ENCODE measurements at places on chromosomes 4 and X.
A peak's percentile ranks its signal among the peaks of the same experiment; 100 is the strongest.

GRCh38 chrX:11537141-11537540, 128.6 kb downstream of the ARHGAP6 start:
- no peak for DNase-seq

- peak; percentile 42 for DNase-seq
These were observed 29.2 kb downstream of the SMIM14 start for GRCh38 chr4:39609454-39609931.

GRCh38 chr4:123380728-123381716, 15.6 kb upstream of the SPRY1 start:
- DNase-seq, result no peak

GRCh38 chr4:83326546-83326945, 8.1 kb downstream of the HPSE start:
- no peak for DNase-seq

GRCh38 chr4:75547647-75548387, 8.0 kb upstream of the ODAPH start:
- DNase-seq, result peak; percentile 54

- DNase-seq, result no peak
These were observed 120.3 kb upstream of the USP9X start for GRCh38 chrX:40964633-40965586.

- DNase-seq, result peak; percentile 30
These were observed 61.6 kb downstream of the MAD2L1 start for GRCh38 chr4:120005076-120005475.

- no peak for DNase-seq
These were observed 30.4 kb downstream of the ARHGEF6 start for GRCh38 chrX:136750364-136750763.

GRCh38 chrX:19097553-19098283, 24.6 kb downstream of the ADGRG2 start:
- no peak for DNase-seq

- peak; percentile 31 for DNase-seq
These were observed 103.4 kb upstream of the PAK3 start for GRCh38 chrX:110992611-110993010.

DNA sequence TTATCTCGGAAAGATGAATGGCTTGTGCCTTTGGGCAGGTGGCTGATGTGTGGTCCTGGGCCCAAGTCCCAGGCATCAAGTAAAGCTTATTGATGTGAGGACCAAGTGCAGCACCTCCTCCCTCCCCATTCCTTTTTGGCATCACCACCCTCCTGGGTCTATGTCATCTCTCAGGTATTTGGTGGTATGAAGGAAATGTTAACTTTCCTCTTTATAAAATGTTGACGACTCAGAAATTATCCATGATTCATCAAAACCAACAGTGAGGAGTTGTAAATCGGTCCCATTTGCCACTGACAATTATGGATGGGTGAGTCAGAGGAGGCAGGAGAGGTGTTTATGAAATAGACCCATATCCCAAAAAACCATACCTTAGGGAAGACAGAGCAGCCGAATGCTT, 229.4 kb upstream of the GATB start:
- no peak for DNase-seq

Measured in cardiac fibroblast (primary cell).